ENCODE measurements at places on chromosomes 3 and 15.

- no peak for DNase-seq
Observed at GRCh38 chr3:71616571-71617021, 33.1 kb upstream of the FOXP1 start.

DNA sequence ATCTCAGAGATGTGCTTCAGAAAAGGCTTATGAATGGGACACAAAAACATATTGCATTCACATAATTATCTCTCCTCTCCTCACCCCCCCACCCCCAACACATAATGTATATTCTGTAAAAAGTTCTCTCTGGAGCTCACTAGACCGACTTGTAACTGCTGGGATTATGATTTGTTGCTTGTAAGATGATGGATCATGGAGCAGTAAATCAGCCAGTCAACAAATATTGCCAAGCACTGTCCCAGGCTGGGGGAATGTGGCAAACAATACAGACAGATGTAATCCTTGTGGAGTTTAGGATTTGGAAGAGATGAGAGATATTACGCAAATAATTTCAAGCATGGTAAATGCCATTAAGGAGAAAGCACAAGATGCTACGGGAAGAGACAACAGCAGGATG lies 114.8 kb downstream of the PEX5L start:
- no peak for DNase-seq

DNA sequence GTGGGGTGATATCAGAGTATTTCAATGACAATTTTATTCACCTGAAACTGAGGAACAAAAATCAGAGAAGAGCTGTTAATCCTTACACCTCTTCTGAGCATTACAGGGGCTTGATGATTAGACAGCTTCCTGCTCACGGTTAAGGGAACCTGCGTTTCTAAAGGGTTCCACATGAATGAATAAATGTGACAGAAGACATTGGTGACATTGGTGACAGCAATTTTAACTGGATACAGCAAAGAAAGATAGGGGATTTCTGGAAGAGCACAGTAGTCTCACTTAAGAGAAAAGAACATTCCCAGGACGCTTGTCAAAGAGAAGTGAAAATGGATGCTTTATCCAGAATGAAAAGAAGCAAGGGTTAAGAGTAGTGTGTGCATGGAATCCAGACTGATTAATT lies 235.9 kb upstream of the CNTN3 start:
- DNase-seq, result no peak

DNA sequence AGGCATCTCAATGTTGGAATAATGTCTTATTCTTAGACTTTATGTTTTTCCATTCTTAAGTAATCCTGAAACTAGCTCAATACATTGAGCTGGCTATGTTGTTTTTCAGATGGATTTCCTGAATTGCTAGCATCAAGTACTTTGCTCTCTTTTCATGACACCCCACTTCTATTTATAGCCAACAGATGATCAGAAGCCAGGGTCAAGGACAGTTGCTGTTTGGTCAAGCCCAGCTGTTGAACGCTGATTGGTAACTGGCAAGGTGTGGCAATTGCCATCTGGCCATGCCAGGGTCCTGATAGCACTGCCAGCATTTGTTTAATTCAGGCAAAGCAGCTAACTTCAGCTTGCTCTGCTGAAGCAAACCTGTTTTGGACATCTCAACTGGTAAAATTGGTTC lies 46.2 kb upstream of the PLCL2 start:
- DNase-seq, result peak; percentile 70

- no peak for DNase-seq
Observed at GRCh38 chr3:110542552-110543150, 529.0 kb upstream of the NECTIN3 start.

DNA sequence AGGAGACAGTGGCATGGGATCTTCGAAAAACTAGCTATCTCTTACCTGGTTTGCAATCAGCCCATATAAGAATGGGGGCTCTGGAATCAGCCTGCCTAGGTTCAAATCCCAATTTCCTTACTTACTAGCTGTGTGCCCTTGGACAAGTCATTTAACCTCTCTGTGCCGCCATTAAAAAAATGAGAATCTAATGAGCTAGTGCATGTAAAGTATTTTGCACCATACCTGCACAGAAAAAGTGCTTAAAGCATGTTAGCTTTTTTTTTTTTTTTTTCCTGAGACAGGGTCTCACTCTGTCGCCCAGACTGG lies 181.8 kb downstream of the SHQ1 start:
- no peak for DNase-seq

- no peak for DNase-seq
Observed at GRCh38 chr15:83613714-83614113, 40.2 kb upstream of the ADAMTSL3 start.

DNA sequence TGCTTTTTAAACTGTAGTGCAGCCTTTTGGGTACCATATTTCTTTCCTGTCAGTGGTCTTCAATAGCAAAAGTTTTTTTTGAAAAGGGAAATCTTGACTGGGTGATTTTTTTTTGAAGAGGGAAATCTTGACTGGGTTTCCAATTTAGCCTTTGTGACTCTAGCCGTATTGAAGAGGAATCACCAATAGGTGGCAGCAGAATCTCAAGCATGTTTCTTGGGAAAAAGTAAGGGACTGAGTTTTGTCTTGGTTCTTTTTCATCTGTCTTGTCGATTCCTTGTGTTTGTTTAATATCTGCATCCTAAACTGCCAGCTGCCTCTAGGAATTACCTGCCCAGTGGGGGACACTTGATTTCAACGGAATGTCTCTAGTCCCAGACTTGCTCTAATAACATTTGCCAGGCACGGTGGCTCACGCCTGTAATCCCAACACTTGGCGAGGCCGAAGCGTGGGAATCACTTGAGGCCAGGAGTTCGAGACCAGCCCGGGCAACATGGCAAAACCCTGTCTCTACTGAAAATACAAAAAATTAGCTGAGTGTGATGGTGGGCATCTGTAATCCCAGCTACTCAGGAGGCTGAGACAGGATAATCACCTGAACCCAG lies 89.2 kb downstream of the RBPMS2 start:
- peak; percentile 74 for DNase-seq

- DNase-seq, result no peak
Observed at GRCh38 chr3:31479431-31479830, 53.3 kb upstream of the STT3B start.

DNA sequence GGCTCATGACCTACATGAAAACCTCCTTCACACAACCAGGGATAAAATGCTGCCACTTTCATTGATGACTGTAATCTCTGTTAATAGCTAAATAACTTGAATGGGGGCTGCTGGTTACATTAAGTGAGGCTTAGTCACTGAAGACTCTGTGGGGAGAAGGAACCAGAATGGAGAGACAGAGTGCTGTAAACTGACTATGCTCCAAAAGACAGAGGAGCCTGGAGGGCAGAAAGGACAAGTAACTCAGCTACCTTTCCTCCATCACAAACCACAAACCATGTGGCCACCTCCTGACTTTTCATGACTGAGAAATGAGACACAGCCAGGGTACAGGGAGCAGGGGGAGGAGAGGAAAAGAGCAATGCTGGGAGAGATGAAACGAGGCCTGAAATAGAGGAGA lies 97.1 kb upstream of the TRIM42 start:
- no peak for DNase-seq

DNA sequence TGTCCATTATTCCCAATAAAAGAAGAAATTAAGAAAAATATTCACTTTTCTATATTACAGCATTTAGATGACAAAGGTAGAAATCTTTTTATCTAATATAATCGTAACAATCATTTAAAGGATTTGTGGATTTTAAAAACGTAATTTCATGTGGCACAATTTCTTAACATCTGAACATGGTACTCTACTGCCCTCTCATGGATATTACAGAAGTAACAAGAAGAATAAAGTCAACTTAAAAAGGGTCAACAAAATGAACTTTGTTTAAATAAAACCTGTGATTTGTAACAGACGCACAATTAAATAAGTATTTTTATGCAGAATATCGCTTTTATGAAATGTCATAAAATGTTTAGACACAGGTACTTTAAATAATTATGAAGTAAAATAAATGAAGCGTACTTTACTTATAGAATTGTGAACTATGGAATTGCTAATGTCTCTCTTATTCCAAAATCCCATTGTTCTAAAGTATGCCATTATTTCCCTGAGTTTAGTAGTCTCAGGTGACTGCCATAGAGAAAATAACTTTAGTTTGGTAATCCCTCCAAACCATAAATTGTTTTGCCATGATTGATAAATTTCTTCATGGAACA lies 366.8 kb upstream of the ZNF385D start:
- peak; percentile 17 for DNase-seq

DNA sequence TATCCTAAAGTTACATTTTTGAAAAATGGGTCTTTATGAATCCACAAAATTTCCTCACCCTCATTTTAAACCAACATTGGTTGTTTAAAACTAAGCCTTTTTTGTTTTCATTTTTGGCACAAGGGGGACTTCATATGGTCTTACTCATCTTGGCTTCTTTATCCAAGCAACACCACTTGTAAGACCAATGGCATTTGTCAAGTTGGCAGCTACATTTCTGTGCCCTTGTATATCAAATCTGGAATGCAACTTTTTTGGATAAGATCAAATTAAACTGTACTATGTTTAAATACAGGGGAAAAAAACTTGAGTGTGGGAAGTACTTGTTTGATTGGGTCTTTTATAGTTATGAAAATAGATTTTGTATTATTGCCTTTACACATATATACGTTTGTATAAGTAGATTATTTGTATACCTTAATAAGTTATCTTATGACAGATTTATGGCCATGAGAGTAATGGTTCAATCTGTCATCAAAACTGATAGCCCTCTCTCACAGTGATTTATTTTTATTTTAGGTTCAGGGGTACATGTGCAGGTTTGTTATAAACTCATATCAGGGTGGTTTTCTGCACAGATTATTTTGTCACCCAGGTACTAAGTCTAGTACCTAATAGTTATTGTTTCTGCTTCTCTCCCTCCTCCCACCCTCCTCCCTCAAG lies 43.4 kb downstream of the GPR160 start:
- DNase-seq, result no peak

DNA sequence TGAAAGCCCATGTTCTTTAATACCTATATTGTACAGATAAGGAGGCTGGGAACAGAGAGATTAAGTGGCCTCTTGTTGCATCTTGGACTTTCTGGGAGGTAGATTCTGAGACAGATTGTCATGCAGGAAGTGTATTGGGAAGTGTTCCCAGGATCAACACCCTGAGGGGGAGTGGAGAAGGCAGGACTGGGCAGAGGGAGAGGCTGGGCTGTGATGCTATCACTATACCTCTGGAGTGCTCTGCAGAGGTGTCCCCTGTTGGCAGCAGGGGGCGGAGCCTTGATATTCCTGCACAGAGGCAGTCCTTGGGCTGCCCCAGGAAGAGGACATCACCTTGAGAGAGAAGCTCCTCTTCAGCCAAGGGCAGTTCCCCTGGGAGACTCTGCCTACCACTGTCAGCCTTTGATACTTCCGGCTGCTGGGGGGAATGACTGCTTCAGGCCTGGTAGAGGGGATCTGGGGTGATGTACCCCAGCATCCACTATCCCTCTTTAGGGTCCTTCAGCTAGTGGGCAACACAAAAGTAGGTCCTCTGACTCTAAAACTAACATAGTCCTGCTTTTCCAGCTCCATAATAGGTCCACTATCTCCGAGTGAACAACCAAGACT lies 97.4 kb upstream of the RNU6-1 start:
- DNase-seq, result peak; percentile 43

DNA sequence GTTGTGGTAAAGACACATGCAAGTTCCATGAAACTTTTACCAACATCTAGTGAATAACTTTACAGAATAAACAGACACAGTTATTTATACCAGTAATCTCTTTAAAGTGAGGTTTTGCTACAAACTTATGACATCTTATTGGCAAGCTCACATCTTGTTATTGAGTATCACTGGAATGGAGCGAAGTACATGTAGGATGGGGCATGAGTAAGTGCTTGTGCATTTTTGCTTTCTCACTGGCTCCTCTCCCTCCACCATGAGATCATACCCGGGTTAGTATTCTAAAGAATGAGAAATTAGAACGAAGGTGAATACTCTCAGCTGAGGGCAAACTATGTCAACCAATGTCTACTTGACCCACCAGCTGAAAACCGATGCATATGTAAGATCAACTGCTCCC lies 193.3 kb upstream of the ZNF717 start:
- no peak for DNase-seq

GRCh38 chr3:188530226-188530625 lies 376.3 kb downstream of the LPP start:
- DNase-seq, result no peak

- no peak for DNase-seq
Observed at GRCh38 chr15:51371266-51371665, 29.8 kb downstream of the GLDN start.

GRCh38 chr15:43517354-43518196 lies at the start of gene MAP1A:
TSS of gene MAP1A (plus strand) at chr15:43517608. CDS start at chr15:43521474, 3,866 bp downstream.
- DNase-seq, result peak; percentile 90

DNA sequence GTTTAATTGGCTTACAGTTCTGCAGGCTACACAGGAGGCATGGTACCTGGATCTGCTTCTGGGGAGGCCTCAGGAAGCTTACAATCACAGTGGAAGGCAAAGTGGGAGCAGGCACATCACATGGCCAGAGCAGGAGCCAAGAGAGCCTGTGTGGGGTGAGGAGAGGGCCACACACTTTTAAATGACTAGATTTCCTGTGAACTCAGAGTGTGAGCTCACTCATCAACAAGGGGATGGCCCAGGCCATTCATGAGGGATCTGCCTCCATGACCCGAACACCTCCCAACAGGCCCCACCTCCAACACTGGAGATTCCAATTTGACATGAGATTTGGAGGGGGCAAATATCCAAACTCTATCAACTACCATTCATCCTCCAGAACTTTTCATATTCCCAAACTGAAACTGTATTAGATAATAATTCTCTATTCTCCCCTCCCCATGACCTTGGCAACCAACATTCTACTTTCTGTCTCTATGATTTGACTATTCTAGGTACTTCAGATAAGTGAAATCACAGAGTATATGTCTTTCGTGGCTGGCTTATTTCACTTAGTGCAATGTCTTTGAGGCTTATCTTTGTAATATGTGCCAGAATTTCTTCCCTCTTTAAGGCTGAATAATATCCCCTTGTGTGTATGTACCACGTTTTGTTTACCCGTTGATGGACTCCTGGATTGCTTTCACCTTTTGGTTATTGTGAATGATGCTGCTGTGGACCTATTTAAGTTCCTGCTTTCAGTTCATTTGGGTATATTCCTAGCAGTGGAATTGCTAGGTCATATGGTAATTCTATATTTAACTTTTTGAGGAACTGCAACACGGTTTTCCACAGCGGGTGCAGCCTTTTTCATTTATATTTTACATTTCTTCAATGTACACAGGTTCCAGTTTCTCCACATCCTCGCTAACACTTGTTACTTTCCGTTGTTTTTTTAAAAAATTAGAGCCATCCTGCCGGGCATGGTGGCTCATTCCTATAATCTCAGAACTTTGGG lies 43.8 kb downstream of the TKT start:
- no peak for DNase-seq

- DNase-seq, result no peak
Observed at GRCh38 chr15:67762610-67763368, 62.5 kb upstream of the SKOR1 start.

DNA sequence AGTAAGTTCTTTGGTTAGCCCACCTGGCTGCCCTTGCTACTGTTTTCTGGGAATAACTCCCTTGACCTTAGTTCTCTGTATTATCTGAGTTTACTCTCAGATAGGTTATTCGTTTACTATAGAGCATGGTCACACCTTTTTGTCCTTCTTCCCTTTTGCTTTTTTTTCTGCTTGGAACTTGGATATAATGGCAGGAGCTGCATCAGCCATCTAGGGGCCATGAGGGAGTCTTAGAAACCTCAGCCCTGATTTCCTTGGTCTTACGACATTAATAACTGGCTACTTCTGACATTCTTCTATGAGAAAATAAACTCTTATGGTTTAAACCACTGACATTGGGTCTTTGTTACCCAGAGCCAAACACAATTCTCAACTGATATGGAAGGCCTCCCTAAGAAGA lies 3.4 kb upstream of the SLC51B start:
- DNase-seq, result no peak

GRCh38 chr15:39629906-39630305 lies 49.0 kb downstream of the THBS1 start:
- DNase-seq, result peak; percentile 87

GRCh38 chr3:3180456-3180855 lies 965 bp upstream of the CRBN start:
- no peak for DNase-seq
